ENCODE measurements at places on chromosomes 4 and X.

DNA sequence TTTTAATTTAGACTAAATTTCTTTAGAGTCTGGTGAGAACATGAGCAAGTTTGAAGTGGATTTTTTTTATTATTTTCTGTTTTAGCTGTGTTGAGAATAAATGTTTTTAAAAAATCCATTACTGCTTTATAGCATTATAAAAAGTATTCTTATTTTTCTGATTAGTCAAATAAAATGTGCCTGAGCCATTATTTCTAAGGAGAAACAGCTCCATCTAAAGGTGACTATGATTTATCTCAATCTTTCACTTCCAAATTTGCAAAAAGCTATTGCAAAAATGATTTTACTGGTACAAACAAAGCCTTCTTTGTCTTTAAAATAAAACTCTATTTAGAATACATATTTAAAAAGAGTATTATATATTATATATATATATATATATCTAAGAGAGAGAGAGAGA is 959.2 kb downstream of the FAM133A start:
- no peak for DNase-seq

DNA sequence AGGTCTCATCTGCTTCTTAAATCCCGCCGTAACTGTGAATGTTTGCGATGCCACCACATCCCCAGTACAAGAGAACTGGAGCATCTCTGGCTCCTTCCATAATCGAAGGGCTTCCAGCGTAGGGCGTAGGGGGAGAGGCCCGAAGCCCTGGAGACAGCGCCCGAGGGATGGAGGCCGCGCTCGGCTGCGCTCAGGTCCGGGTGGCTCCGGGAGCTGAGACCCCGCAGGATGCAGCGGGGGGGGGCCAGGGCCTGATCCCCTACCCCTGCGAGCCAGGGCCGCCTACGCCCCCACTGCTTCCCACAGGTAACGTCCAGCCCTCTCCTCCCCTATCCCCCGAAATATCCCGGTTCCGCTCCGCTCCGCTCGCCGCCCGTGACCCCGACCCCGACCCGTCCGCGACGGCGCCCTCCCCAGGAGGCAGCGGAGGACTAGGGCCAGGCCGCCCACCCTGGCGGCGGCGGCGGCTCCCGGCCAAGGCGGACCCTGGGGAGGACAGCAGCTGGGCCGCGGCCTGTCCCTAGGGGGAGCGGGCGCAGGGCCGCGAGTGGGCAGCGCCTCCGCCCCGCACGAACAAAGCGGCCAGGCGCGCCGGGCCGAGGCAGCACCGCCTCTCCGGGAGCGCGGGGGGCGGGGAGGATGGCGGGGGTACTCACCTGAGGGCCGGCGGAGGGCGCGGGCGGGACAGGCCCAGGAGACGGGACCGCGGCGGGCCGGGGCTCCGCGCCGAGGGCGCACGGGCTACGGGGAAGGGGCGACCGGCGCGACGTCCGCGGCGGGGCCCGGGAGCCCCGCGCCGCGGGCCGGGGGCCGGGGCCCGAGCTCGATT is 723 bp downstream of the WDFY3 start:
- DNase-seq = peak; percentile 65

DNA sequence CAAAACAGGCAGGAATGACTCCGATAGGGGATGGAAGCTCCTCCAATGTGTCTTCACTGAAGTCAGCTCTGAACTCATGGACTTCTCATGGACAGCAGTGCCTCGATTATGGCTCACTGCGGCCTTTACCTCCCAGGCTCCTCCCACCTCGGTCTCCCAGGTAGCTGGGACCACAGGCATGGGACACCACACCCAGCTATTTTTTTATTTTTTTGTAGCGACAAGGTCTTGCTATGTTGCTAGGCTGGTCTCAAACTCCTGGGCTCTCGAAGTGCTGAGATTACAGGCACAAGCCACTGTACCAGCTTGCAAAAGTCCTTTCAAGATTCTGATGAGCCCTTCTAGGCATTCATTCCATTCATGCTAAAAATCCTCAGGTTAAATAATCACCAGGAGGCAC is 181.5 kb downstream of the NSUN7 start:
- DNase-seq = no peak

DNA sequence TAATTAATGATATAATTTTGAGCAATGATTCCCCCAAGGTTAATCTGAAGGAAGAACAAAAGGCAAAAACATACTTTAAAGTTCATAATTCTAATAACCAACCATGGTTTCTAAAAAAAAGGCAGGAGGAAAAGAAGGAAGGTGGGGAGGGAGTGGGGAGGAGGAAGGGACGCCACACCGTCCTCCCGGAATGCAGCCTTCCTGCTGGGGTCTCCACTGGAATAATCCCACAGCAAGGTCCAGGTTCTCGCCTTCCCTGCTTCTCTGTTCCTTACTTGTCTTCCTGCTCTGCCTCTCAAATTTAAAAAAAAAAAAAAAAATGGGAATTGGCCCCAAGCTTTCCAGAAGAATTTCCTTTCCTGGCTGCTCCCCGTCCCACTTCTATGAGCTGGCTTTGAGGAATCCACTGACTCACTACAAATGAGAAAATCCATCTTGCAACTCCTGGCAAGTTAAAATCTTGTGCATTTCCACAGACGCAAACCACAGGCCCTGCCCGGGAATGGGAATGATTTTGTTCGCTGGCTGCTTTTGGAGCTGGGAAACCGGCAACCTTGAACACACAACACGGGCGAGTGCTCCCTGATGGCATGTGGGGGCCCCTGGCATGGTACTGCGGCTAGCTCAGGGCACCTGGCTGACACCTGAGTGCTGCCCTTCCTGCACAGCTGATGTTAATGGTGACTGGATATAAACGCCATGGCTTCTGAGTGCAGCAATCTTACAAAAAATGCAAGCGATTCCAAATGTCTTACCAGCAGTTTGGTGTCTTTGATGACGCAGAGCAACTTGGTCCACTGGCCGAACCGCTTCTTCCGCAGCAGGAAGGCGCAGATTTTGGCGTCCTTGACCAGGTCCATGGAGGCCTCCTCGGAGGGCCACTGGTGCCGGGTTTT is 97.0 kb downstream of the AFAP1 start:
- no peak for DNase-seq

- no peak for DNase-seq
These were observed 16.7 kb downstream of the ETFDH start for GRCh38 chr4:158688813-158689212.

DNA sequence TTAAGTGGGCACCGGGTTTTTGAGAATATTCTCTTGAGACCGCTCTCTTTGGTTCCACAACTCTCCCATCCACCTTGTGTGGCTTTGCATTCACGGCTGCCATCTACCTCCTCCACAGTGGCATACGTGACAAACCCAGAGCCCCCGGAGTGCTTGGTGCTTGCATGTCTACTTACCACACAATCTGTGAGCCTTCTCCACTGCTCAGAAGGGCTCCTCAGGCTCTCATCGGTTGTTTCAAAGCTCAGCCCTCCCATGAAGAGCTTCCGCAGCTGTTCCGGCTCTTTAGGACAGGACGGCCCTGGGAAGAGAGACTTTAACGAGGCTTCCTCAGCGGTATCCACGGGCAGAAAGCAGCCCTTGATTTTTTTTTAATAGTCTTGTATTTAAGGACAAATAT is 167.6 kb upstream of the ANK2 start:
- DNase-seq = no peak

- no peak for DNase-seq
These were observed 6.2 kb upstream of the C4orf50 start for GRCh38 chr4:6024313-6024960.

DNA sequence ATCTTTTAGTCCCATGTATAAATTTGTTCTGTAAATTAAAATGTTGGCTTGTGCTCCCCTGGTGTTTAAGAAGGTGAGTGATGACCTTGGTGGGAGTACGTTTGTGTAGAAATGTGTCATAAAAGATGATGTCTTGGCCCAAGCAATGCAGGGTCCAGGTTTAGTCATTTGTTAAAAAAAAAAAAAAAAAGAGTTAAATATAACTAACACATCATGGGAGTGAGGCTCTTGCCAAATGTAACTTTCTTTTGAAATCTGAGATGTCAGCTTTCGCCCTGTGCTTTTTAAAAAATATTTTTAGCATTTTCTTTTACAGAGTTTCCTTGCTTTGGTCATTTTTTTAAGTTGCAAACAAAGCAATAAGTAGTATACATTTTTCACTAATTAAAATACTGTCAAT is 135.6 kb downstream of the FBXO8 start:
- no peak for DNase-seq

GRCh38 chrX:141989815-141990214 is 86.1 kb downstream of the MAGEC1 start:
- DNase-seq = no peak

DNA sequence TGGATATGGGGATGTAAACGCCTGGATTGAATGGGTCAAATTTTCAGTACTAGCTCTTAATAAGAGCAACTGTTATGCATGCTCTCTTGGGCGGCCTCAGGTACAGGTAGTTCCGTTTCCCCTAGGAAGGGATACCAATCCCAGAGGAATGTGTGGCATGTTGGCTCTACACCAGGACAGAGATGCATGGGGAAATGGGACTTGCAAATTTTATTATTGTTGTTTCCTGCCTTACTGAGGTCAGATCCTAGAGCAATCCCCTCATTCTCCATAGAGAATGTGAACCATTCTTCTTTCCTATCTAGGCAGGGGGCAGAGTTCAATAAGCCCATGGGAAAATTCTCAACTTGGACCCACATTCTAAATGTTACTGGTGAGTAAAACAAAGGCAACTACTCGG is 361.8 kb upstream of the FGF16 start:
- no peak for DNase-seq

DNA sequence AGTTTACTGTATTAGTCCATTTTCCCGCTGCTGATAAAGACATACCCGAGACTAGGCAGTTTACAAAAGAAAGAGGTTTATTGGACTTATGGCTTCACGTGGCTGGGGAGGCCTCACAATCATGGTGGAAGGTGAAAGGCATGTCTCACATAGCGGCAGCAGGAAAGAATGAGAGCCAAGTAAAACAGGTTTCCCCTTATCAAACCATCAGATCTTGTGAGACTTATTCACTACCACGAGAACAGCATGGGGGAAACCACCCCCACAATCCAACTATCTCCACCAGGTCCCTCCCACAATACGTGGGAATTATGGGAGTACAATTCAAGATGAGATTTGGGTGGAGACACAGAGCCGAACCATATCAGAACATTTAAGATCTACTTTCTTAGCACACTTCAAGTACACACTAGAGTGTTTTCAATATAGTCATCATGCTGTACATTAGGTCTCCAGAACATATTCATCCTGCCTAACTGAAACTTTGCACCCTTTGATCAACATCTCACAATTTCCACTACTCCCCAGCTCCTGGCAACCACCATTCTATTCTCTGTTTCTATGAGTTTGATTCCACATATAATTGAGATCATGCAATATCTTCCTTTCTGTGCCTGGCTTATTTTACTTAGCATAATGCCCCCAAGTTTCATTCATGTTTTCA is 341.0 kb downstream of the ARHGAP24 start:
- DNase-seq = no peak

DNA sequence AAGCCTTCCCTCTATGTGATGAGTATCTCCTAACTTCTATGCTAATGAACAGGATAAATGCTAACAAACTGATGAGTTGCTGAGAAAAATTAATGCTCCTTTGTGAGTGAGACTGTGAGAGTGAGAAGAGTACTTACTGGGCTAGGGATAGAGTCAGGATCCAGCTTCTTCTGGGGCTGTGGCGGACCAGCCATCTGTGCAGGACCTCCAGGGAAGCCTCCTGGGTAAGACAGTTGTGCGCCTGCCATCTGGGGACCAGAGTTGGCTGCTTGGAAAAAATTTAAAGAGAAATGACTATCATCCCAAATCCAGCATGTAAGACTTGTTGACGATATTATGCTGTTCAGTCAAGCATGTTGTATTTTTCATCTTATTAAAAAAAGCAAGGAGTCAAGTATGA is 21.0 kb downstream of the SEC24D start:
- no peak for DNase-seq

GRCh38 chr4:168501407-168501806 is 4.6 kb downstream of the PALLD start:
- no peak for DNase-seq

GRCh38 chrX:136431625-136432024 is 56.1 kb upstream of the BRS3 start:
- no peak for DNase-seq

GRCh38 chr4:121360495-121360894 is 20.3 kb downstream of the QRFPR start:
- DNase-seq = no peak

GRCh38 chrX:19630228-19630627 is 114.9 kb upstream of the MAP3K15 start:
- DNase-seq = no peak

GRCh38 chrX:124346117-124346876 is at the start of gene SH2D1A:
Gene SH2D1A, plus strand, starts transcription at chrX:124346563. Its CDS starts 80 bp downstream, at chrX:124346643.
- DNase-seq = no peak
